ENCODE measurements at places on chromosomes 6 and 20.
A peak's percentile ranks its signal among the peaks of the same experiment; 100 is the strongest.

- no peak for DNase-seq
These were observed 17.2 kb downstream of the CTNNBL1 start for GRCh38 chr20:37711001-37711400.

DNA sequence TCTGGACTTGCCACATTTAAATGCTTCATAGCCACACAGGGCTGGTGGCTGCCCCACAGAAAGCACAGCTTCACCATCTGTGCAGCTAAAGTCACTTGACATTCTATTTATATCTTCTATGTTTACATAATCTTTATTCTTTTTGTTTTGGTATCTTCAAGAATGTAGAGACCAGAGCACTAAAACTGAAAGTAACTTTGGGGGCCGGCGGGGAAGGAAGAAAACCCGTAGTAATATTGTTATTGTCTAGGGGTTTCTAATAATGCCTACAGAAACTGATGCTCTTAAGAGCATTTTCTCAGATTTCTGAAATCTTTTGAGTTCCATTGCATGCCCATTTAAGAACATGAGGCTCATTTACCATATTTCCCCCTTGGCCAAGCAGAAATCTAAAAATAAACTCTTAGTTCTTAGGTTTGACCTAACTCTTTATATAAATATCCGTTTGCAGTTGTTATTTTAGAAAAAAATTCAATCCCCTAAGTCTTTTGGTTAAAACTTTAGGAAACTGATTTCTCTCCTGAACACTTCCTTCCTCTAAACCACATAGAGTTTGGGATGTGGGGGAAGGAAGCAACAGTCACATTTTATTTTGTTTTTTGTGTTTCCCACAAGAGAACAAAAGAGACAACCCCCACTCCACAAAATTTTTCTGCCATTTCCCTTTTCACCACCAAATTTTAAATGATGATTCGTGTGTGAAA is 207.6 kb downstream of the OGFRL1 start:
- no peak for DNase-seq

DNA sequence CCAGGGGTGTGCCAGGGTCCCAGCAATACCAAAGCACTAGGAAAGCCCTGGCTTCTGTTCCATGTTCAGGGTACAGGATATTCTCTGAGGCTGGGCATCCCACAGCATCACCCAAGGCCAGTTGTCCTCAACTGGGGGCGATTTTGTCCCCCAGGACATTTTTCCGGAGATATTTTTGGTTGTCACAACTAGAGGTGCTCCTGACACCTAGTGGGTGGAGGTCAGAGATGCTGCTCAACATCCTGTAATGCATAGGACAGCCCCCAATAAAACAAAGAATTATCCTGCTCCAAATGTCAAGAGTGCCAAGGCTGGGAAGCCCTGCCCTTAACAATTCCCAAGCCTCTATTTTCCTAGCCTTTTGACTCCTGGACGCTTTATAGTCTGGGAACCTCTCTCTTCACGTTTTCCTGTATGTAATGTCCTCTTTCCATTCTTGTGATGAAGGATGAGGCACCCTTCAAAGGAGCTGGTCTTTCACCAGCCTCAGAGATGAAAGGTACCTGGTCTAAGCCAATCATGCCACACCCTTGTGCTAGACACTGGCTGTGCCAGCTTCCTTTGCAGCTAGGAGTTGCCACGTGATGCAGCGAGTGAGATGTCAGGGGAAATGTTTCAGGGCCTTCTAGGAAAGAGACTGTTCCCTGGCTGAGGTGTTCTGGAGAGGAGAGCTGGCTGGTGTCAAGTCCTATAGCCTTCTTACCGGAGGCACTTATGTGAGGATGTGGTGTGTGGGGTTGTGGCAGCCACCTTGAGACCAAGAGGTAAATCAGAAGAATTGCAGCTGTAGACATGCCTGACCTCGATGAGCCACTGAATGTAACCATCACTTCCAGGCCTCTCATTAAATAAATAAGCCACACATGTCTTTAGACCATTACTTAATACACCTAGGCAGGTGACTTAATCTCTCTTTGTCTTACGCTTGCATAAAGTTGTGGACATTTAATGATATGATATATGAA is 23.4 kb upstream of the KCNG1 start:
- no peak for DNase-seq

- no peak for DNase-seq
These were observed 237.7 kb upstream of the AGPAT4 start for GRCh38 chr6:161511447-161512095.

DNA sequence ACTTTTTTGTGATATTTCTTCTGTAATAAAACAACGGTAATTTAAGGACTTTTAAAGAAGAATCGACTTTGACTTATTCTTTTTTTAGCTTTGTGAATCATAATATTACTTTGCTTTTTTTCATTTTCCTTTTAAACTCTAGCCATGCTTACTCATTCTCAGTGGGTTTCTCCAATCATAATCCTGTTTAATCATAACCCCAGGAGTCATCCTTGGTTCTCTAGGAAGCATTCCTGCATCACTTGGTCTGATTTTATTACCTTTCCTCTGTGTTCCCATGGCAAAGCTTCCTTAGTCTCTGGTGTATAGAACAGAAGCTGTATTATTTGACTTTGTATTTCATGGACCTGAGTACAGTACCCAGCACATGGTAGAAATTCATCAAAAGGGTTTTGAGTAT is 223.5 kb downstream of the CDKAL1 start:
- no peak for DNase-seq

DNA sequence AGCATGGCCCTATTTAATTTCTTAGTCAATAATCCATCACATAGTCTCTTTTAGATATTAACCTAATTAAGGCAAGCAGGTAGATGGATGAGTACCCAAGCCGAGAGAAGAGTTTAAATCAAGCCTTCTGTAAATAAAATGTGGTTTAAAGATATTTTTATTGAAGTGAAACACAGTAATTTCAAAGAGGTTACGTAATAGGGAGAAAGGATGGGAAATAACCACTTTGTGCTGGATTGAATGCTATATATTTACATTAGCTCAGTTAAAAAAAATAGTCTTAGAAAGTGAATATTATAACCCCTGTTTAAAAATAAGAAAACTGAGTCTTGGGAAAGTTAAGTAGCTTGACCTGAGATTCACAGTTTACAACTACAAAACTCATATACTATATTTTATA is 37.0 kb upstream of the FOXO3 start:
- DNase-seq: no peak

DNA sequence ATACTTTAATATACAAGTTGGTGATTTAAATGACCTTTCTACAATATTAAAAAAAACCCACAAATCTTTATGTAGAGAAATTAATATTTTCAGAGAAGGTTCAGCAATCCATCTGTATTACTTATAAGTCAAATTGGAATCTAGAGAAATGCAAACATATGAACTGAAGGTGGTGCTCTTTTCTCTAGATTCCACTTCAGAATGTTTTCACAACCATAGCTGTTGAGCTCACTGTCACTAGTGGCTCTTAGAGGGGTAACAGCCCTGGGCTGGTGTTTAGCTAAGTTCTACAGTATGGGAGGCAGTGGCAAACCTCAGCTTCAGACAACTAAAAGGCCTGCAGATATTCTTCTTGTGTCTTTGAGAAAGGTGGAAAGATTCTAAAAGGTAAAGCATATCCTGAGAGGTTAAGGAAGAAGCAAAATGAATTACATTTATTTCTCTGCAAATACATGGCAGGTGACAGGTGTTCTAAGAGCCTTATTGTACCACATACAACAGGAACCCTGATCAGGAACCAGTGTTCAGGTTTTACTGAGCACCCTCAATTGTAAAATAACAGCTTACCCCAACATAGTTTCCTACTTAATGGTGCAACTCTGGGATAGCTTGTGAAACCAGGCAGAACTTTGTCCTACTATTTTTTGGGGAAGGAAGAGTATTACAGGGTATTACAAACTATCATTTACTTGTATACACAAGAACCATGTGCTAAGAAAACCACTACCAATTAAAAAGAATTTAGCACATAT is 56.6 kb upstream of the SAMHD1 start:
- no peak for DNase-seq

- DNase-seq: no peak
These were observed 7.2 kb upstream of the KIAA0408 start for GRCh38 chr6:127466416-127466815.

GRCh38 chr6:35754452-35755277 is 17.8 kb downstream of the ARMC12 start:
- DNase-seq: no peak

DNA sequence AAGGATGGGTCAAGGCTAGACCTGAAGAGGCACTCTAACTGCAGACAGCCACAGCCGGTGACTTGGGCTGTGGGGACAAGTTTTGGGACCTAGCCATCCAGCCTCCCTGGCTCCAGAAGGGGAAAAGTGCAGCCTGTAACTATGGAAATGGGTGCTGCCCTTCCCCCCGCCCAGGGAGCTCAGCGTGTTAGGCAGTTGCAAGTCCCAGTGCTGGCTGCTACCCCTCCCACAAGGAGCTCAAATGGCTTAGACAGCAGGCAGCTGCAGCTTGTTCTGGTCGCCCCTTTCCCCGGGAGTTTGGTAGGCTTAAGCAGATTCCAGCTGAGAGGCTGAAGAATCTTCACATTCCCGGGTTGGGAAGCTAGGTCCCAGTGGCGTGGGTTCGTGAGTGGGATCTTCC is 162.6 kb downstream of the FAM83B start:
- no peak for DNase-seq

DNA sequence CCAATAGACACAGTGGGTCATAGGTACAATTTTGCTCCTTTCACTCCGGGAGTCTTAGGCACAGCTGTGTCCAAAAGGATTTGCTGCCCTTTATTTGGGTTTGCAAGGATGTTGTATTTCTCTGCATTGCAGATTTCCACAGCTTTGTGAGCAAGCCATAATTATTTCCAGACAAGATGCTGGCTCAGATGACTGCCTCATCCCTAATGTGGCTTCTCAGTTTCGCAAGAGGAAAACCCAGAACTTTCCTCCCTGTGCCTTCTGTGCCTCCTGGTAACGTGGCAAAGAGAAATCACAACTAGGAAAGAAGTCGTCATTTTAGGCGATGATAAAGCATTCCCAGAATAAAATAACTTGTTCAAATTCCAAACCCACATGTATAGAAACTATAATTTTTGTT is 33.7 kb downstream of the FAM50B start:
- no peak for DNase-seq

GRCh38 chr6:34516391-34517324 is 39.5 kb downstream of the SPDEF start:
- DNase-seq: no peak

GRCh38 chr6:90454836-90455427 is 131.9 kb downstream of the MAP3K7 start:
- DNase-seq: no peak

- no peak for DNase-seq
These were observed 70.2 kb downstream of the TENT5A start for GRCh38 chr6:81682235-81682795.

DNA sequence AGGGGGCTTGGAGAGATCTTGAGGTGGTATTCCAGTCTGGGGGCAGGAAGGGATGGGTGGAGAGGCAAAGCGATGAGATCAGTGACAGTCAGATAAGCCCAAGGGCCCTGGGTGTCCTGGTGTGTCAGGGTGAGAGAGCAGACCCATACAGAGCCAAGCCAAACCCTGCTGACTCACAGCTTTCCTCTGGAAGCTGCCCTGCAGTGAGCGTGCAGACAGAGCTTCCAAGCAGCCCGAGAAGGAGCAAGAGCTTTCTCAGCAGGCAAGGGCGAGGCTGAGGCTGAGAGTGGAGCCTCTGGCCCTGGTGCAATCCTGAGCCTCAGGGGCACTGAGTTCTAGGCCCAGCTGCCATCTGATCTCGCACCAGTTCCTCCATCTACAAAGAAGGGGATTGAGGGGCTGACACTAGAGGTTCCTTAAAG is 91.1 kb upstream of the HIVEP1 start:
- peak; percentile 33 for DNase-seq

DNA sequence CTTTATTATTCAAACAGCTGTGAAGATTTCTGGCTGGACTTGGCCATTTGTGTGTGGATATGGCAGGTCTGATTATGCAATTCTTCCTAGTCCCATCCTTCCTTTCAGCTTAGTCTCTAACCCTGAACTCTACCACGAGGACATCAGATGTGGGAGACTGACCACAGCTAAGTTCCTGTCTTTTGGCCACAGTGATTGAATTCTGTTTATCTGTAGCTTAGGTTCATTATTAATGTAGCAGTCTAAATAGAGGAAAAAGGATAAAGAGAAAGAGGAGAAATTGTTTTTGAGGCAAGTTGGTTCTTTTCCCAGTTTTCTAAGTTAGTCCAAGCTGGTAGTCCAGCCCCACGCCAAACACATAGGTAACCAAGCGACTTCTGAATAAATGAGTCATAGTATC is 598.9 kb downstream of the RFPL4B start:
- no peak for DNase-seq

DNA sequence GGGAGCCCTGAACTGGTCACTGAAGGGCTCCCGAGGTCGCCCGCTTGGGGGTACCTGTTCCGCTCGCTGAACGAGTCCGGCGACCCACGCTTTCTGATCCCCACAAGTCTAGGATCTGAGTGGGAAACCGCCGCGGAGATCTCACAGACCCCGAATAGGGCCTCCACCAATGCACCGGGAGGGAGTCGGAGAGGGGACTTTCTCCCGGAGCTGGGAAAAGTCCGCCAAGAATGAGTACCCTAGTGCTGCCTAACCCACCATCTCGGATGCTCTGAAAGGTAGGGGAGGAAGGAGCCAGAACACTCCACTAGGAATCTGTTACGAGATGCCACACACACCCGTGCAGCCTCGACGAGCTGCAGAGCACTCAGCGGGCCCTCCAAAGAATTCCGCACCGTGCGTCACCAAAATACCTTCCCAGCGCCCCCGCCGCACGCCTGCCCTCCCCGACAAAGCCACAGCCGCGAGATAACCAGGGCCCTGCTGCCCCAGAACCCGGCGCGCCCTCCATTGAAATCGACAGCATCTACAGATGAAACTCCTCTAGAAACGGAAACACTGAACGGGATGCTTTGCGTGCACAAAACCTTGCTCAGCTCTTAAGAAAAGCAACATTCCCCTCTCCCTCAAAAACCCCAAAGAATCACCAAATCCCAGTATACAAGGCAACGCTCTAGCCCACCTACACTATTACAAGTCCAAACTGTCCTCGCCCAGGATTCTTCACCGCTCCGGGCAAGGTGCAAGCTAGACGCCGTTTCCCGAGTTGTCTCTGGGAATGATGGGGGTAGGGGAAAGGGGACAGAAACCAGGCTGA is 686 bp downstream of the COL12A1 start:
- DNase-seq: no peak

DNA sequence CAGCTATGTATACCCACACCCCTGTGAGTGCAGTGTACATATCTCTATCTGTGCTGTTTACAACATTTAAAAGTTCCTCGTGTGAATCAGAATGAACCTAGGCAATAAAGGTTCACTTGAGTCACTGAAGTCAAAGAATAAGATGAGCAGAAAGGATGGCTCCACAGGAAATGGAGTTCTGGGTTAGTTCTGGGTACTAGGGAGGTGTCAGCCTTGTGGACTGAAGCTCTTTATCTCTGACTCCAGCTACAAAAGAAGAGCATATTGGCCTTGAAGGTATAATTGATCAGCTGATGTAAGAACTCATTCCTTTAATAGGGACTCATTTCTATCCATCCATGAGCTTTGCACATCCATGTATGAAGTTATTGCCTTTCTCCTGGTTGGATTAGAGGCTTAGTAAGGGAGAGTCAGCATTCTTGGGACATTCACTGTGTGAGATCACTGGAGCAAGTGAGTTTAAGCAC is 73.9 kb upstream of the BACH2 start:
- DNase-seq: no peak

All from thoracic aorta (tissue), 2 donors.